ENCODE measurements at places on chromosomes 6 and 20.

DNA sequence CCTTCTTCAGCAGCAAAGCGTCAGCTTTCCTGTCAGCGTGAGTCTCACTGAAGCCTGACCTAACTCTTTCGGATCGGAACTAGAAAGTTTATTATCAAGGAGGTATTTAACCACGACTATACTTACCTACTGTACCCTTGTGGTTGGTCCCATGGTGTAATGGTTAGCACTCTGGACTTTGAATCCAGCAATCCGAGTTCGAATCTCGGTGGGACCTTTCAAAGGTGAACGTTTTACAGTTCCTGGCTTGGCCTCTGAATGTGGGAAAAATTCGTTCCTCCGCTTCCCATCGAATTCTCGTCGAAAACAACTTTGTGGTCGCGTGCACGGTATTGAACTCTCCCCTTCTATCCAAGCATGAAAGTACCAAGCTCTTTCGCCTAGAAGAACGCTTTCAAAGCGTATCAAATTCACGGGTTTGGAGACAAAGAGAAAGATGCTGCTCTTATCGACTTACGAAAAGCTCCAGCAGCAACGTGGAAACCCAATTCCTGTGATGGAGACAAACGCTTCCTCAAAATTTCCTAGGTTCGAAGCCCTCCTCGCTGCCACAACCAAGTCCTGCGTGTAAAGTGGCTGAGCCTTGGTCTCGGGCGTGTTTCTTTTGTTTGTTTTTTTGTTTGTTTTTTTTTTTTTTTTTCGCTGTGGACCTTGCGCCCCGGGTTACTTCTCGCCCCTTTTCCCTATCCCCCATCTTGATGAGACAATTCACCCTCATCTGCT, 63.7 kb downstream of the GPX5 start:
- DNase-seq: peak; percentile 95

- DNase-seq: no peak
Observed at GRCh38 chr20:15122613-15123012, 785.2 kb upstream of the FLRT3 start.

- no peak for DNase-seq
Observed at GRCh38 chr6:89611666-89612065, 26.9 kb downstream of the LYRM2 start.

DNA sequence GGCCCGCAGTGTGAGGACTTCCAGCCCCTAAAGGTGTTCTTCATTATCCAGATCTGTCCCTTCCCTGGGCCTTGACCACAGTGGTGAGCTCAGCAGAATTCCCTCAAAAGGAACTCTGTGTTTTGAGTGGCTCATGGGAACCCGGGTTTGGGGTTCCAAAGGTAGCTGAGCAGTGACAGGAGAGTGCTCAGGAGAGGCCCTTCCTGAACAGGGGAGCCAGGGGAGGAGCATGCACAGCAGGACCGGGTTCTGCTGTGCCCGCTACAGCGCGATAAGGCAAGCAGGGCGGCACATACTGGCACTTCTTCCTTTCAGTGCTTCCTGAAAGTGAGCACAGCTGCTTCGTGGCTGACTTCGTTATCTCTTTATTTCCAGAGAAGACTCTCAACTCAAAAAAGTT, 88.3 kb downstream of the SSR1 start:
- no peak for DNase-seq
